ENCODE measurements at places on chromosomes 5 and 9.

DNA sequence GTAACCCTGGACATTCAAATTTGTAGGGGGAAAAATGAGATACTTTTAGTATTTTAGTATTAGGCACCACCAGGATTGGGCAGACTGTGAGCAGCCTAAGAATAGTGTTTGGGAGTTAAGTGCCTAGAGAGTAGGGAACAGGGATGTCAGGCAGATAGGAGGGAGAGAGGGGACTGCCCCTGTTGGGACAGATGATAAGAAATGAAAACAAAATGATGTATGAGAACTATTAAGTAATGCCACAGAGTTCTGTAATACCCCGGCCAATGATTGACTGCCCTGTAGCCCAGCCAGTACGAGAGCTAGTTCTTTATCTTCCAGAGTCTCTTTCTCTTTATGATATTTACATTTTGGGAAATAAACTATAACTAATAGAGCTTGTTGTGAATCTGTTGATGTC, 24.4 kb downstream of the ARHGAP26 start:
- no peak for DNase-seq

GRCh38 chr5:68515514-68515913, 300.0 kb downstream of the PIK3R1 start:
- DNase-seq: no peak

GRCh38 chr9:86926145-86926544, 21.2 kb downstream of the GAS1 start:
- no peak for DNase-seq

- DNase-seq: no peak
Observed at GRCh38 chr5:72621576-72621975, 114.4 kb upstream of the ZNF366 start.

GRCh38 chr5:151295138-151295537, 8.4 kb downstream of the SLC36A3 start:
- DNase-seq: no peak

- DNase-seq: no peak
Observed at GRCh38 chr9:18928711-18929110, 104.3 kb downstream of the SAXO1 start.

DNA sequence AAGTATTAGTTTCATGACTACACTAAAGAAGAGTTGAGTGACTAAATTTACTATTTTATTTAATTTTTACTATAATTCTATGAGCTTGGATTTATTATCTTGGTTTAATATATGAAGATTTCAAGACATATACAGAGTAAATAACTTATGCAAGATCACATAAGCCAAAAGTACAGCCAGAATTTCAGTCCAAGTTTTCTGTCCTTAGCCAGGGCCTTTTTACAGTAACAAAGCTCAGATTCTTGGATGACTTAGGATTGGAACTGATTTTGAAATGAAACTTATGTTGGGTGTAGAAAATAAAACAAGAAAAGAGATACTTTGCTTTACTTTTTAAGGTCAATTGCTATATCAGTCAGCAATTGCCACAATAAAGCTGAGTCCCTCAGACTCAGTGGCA, 170.3 kb downstream of the MARCHF11 start:
- DNase-seq: no peak

DNA sequence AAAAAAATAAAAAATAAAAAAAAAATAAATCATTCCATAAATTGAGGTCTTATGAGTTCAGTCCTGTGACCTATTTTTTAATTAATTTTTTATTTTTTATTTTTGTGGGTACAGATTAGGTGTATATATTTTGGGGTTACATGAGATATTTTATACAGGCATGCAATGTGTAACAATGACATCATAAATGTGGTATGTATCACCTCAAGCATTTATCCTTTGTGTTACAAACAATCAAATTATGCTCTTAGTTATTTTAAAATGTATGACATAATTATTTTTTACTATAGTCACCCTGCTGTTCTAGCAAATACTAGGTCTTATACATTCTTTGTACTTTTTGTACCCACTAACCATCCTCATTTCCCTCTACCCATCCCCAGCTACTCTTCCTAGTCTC, 537.9 kb downstream of the HINT1 start:
- DNase-seq: no peak

DNA sequence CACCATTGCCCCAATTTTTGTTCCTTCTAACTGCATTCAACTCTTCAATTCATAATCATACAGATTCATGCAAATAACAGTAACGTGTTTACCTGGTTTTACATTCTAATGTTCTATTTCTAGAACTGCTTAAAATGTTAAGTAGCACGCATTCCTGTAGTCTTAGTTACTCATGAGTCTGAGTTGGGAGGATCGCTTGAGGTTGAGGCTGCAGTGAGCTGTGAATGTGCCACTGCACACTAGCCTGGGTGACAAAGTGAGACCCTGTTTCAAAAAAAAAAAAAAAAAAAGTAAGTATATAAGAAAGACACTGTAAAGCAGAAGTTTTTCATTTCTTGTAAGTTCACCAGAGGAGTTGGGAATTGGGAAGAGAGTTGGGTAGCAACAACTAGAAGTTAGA, 105.9 kb downstream of the F2RL2 start:
- DNase-seq: no peak

DNA sequence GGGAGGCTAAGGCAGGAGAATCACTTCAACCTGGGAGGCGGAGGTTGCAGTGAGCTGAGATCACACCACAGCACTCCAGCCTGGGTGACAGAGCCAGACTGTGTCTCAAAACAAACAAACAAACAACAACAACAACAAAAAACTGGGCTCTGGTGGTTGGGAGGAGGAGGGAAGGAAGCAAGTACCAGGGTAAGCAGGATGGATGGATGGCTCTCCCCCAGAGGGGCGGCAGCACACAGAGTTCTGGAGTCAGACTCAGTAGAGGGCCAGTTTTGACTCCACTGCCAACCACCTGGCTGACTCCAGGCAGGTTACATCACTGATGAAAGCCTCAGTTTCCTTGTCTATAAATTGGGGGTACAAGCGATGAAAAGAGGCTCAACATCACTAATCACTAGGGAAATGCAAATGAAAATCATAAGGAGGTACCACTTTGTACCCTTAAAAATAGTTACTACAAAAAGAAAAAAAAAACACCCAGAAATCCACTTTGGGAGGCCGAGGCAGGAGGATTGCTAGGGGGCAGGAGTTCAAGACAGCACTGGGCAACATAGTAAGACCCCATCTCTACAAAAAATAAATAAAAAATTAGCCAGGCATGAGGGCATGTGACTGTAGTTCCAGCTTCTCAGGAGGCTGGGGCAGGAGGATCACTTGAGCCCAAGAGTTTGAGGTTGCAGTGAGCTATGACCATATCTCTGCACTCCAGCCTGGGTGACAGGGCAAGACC, 3.2 kb downstream of the SLC22A4 start:
- DNase-seq: no peak

Measured in activated CD8-positive, alpha-beta memory T cell treated with anti-CD3 and anti-CD28 coated beads for 4 hours (primary cell).